ENCODE measurements at places on chromosomes 7 and 10.
A peak's percentile ranks its signal among the peaks of the same experiment; 100 is the strongest.

GRCh38 chr10:11177926-11178471 lies 160.3 kb downstream of the CELF2 start:
- no peak for DNase-seq

DNA sequence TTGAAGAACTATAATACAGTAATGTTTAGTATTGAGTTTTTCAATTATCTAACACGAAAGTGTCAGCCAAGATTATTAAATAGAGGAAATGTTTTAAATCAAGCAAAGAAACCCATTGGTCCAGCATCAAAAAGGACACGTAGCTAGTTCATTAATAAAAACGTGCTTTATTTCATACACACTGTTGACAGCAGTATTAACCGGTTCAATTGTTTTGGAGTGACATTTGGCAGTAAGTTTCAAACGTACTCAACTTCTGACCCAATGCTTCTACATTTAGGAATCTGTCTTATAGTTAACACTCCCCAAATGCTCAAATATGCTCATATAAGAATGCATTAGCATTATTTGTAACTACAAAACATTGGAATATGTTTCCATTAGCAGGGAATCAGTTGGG lies 41.3 kb downstream of the SLC16A12 start:
- DNase-seq, result no peak

GRCh38 chr7:26490640-26491624 lies 199.3 kb downstream of the SNX10 start:
- DNase-seq, result no peak

- DNase-seq, result no peak
Measured at GRCh38 chr10:26555719-26556368, 117.7 kb downstream of the APBB1IP start.

DNA sequence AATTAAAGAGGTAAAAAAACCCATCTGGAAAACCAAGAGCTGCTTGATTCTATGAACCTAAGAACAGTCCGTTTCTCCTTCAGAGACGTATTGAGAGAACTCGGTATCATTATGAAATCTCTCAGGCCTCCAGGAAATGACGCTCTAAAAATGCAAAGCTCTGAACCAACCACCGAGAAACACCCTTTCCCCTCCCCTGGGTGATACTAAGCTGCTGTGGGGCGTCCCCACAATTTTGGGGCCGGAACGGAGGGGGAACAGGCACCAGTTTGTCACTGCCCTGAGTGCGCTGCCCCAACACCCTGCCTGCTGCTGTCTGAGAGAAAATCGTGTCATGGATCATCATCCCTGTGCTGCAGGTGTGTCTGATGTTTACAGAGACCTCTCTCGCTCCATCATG lies 509.5 kb downstream of the DNAJB6 start:
- no peak for DNase-seq

- no peak for DNase-seq
Measured at GRCh38 chr10:130748409-130749057, 563.0 kb downstream of the TCERG1L start.

DNA sequence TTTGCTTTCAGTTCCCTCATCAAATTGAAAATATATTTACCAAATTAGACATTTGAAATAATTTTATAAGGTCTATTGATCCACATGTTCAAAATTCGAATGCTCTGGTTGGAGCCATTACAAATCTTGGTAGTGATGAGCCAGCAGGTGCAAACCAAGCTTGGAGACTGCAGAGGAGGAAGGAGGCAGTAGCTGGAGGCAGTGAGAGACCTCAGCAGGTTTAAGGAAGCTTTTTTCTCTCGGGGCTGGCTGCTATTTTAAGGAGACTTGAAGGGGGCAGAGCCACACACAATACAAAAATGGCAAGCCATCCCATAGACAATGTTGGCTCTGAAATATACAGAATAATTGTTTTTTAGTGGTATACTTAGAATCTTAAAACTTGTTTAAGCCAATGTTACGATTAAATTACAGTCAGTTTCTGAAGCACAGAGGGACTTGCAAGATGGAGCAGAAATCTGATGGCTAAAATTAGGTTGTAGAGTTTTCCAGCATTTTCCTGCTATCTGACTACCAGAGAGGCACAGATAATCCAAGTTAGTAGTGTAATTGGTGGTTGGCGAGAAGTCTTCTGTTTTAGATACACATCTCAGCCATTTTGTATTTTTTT lies 185.8 kb downstream of the SNX10 start:
- no peak for DNase-seq

DNA sequence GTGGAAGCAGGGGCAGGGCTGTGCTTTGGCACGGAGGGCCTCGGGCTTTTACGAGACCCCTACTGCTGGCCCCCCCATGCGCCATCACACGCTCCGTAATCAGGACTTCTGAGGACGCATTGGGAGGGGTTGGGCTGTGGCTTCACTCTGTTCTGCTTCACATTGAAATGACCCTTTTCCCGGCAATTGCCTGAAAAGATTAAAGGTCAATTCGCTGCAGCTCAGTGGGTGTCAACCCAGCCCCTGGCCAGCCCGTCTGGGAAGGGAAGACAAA lies 41.7 kb upstream of the UBE3C start:
- no peak for DNase-seq

DNA sequence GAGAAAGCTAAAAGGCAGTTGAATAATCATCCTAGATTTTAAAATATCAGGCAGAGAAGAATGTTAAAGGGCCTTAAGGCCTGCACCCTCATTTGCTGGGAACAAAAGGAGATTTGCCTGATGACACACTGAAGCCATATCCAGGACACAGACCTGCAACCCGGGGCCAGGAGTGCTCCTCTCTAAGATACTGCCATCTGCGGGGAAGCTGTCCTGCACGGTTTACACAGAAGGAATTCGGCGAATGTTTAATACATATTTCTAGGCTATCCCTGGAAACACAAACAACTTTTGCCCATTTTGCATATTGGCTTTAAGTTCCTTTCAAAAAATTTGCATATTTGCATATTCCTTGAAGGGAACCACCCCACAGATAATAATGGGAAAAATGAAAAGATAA lies 52.3 kb downstream of the DYNC1I1 start:
- no peak for DNase-seq

GRCh38 chr10:98041352-98042043 lies 11.1 kb upstream of the CRTAC1 start:
- DNase-seq, result no peak

DNA sequence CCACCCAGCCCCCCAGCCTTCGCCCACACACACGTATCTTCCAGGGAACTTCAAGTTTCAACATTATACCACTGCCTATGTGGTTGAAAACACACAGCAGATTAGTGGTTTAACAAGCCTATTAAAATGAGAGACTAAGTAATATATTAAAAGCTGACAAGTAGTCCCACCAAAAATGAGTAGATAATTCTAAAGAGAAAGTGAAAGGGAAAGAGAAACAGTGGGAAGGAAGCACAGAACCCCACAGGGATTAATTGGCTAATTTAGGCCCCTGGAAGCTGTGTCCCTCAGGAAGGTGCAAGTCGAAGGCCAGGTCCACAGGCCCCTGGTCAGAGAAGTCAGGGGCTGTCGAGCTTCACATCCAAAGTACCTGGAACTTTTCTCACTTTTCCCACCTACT lies 210.5 kb upstream of the YAE1 start:
- no peak for DNase-seq

DNA sequence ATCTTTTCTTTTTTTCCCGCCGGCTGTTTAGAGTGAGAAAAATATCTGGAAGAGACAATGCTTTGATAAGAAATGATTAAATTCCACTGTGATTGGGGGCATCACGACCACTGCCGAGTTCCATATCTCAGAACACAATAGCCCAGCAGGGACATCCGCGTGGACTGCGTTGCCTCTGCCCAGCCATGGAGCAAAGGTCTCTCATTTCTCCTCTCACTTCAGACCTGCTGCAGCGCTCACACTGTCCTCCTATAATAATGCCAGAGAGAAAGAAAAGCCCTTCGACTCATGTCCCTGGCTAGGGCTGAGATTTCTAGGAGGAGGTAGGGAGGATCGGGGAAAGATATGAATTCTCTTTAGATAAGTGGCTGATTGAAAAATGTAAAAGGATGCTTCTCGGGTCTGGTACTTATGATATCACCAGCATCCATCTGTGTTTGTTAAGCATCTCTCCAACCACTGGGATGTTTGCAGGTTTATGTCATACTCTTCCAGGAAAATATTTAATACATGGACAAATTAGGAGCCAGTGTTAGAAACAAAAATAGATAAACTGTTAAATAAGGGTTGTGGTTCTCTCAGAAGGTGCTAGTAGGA lies 472.9 kb upstream of the AKR1E2 start:
- no peak for DNase-seq

DNA sequence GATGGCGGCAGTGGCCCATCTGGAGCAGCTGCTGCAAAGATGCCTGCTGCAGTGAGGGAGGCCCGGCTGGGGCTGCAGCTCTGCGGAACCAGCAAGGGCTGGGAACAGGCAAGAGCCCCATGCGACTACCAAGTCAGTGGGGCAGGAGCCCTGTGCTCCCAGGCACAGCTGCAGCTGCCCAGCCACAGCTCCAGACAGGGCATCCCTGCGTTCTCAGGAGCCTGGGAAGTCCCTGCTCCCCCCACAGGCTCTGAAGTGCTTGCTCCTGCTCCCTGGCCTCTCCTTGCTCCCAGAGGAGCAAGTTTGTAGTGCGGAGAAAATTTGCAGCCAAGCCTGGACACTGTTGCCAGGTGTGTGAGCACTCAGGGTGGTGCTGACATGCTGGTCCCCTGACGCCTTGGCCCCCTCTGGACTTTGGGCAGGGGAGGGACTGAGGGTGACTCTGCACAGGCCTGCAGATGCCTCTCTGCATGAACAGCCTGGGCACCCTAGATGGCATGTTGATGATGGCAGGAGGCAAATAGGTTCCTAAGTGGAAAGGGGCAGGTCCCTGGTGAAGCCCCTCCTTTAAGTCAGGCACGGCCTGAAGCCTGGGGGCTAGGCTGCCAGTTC lies 105.6 kb downstream of the LYZL1 start:
- no peak for DNase-seq

GRCh38 chr7:151940048-151940811 lies 16.0 kb upstream of the GALNTL5 start:
- no peak for DNase-seq

DNA sequence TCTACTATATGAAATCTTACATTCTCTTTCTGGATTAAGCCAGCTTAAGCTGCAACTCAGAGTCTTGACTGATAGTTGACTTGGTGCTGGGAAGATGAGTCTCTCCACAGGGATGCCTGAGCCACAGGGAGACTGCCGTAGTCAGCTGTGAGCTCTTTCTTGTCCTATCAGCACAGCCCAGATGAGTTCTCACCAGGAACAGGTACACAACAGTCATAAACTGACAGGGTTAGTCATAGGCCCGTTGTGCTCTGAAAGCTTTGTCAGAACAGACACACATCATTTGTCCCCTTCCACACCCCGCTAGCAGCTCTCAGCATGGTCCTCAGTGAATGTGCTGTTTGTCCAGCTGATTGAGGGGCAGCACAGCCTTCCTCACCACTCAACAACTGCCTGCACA lies 221.6 kb downstream of the RPS24 start:
- DNase-seq, result no peak

- DNase-seq, result peak; percentile 81
Measured at GRCh38 chr10:71383972-71384687, 12.6 kb upstream of the CDH23 start.

- no peak for DNase-seq
Measured at GRCh38 chr10:17431871-17432311, 22.5 kb downstream of the ST8SIA6 start.

DNA sequence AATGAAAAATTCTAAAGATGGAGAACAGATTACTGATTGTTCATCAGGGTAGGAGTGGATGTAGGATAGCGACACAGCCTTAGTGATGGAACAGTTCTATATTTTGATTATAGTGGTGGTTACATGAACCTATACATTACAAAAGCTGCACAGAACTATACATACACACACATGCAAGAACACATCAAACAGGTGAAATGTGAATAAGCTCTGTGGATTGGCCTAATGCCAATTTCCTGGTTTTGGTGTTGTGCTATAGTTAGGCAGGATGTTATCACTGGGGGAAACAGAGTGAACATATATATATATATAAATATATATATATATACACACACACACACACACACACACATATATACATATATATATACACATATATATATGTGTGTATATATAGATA lies 76.4 kb upstream of the PIK3CG start:
- DNase-seq, result no peak

- no peak for DNase-seq
Measured at GRCh38 chr7:38950309-38950708, 27.4 kb upstream of the POU6F2 start.

DNA sequence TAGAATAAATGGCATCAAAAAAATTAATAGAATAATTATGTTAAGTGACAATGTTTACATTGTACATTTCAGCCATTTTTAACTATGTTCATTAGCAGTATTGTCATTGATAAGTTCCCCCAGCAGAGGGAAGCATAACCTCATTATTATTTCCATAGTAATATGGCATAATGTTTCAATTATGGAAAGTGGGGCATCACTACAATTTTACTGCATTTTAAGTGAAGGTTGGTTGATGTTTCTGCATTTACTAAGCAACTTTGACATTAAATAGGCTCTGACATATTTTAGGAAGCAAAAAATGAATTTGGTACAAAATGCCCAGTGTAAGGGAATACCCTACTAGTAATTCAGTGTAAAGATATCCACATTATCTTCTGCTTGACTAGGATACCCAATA lies 218.3 kb downstream of the SEMA3A start:
- no peak for DNase-seq

Data from activated T-cell treated with anti-CD3 and anti-CD28 coated beads, Interleukin-2, amount 50 U/mL, for 1 hour (primary cell).